IgD-negative memory B cell (primary cell): ENCODE measurements at places on chromosomes 11 and 22. TPM values are rescaled to one million over a fixed set of nuclear protein-coding genes. Genes with fewer than 3 reads are reported as not detected.

Gene DGCR6
- 0.25 TPM for polyA plus RNA-seq

Gene NPTXR
- 0.04 TPM for polyA plus RNA-seq

Gene LPXN
- polyA plus RNA-seq, result 141 TPM

Gene OR4A16
- not detected for polyA plus RNA-seq

Gene TRIM29
- polyA plus RNA-seq, result not detected

Gene HOATZ
- polyA plus RNA-seq, result not detected

Gene SCN4B
- not detected for polyA plus RNA-seq

Gene PTPN5
- not detected for polyA plus RNA-seq

Gene RNF169
- polyA plus RNA-seq, result 1.1 TPM

Gene RIMBP3C
- 0.29 TPM for polyA plus RNA-seq
